ENCODE measurements at places on chromosomes 12 and 14.

GRCh38 chr14:95465358-95465757 lies 51.1 kb downstream of the SYNE3 start:
- DNase-seq = no peak

DNA sequence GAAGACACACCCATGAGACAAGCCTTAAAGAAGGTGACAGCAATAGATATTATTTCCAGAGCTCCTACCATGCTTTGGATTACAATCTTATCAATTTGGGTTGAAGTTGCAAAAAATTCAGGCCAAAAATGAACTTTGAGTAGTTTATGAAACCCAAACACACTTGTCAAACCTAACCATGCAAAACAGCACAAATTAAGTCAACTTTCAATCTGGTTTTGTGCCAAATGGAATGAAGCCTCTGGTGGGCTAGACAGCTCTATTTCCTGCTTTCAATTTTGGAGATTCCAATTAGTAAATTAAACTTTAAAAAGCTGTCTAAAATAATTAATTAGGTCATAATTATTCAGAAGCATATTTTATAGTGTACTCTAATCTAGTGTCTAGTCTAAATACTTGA lies 203.4 kb downstream of the SYT1 start:
- DNase-seq = no peak

DNA sequence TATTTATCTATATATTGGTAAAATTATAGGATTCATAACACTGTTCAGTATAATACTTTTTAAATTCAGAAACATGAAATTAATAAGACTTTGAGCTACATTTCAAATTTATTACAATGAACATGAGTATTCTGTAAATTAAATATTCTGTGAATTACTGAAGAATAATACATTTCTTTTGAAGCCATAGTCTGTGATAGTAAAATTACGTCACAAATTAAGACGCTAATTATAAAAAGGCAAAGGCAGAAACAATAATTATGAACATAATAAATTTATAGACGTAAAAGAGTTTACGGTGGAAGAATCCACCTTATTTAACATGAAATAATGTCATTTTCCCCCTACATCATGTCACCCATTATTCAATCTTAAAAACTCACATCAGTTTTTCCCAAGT lies 118.9 kb downstream of the NOVA1 start:
- DNase-seq = no peak

GRCh38 chr12:25550186-25550585 lies 2.9 kb downstream of the LMNTD1 start:
- no peak for DNase-seq

DNA sequence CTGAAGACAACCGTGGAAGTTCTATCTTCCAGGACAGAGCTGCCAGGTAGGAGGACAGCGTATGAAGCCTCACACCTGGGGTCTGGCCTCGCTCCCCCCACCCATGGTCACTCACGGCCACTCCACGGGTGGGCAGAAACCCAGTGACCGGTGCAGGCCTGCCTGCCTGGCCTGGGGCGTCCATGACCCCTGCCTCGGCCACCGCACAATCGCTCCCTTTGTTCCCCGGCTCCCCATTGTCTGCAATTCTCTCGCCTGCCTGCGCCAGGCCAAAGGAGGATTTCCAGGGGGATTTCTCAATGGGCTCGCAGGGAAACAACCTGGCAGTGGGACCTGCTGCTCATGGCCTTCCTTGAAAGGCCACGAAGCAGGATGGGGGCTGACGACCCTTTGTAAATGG lies 22.6 kb downstream of the CCDC85C start:
- no peak for DNase-seq

GRCh38 chr12:122851820-122852219 lies 16.6 kb downstream of the HIP1R start:
- DNase-seq = peak; percentile 95

DNA sequence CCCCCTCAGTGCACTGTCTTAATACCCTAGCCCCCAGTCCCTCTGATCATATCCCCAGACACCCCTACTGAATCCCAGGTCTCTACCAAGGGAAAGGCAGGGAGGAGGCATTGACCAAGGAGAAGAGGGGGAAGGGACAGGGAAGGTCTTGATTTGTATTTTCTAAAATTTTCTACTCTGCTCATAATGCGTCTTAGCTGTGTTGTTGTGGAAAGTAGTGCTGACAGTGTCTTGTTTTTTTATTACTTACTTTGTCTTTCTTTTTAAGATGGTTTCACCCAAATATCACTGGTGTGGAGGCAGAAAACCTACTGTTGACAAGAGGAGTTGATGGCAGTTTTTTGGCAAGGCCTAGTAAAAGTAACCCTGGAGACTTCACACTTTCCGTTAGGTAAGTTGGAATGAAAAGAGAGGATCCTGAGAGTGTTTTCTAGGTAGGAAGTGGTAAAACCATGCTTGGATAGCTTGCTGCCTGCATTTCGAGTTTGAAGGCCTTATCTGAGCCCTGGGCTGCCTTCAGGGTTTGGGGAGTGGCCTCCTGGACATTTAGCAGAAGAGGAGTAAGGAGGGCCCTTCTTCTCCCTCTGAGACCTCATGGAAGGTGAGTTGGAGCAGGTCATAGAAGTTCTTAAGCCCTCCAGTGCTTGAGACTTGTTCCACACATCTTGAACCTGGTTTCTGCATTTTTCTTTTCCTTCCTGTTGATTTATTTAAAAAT lies 27.4 kb downstream of the PTPN11 start:
- DNase-seq = no peak

- DNase-seq = no peak
These were observed 100.3 kb upstream of the RAP1B start for GRCh38 chr12:68510397-68510796.

GRCh38 chr12:92221656-92222315 lies 76.1 kb upstream of the BTG1 start:
- no peak for DNase-seq

DNA sequence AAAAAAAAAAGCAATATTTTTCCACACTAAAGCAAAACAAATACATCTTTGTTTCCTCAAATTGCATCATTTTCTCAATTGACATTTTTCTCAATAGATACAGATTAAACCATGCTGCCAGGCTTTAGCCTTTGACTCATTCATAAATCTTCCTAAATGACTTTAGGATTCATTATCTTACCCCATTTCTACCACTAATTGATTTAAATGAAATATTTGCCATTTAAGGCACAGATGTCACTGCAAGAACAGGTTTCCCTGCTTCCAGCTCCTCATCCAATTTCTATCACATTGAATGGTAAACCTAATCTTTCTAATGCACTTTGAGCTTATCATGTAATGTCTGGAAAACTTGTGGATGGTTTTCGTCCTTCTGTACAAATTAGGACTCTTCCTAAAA lies 298.7 kb downstream of the RPL10L start:
- no peak for DNase-seq

DNA sequence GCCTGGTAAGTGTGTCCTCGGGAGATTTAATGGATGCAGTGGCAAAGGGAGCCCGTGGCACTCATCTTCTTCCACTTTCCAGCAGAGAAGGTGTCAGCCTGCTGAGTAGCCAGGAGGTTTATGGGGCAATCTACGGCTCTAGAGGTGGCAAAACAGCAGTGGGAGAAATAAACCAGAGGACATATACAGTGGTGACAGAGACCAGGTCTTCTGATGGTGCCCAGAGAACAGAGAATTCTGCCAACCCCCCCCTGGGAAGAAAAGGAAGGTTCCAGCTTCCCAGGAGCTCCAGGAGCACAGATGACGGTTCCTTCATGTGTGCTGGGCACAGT lies 43.0 kb downstream of the SMIM41 start:
- no peak for DNase-seq

DNA sequence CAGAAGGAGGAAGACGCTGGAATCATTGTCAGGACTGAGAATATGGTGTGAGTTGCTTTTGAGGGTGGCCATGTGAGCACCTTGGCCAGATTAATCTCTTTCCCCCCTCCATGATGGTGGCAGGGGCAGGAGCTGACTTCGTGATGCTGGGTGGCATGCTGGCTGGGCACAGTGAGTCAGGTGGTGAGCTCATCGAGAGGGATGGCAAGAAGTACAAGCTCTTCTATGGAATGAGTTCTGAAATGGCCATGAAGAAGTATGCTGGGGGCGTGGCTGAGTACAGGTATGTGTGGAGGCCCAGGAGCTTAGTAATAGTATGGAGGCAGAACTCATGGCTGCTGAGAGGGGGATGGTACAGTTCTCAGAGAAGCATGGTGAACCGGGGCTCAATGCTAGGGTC lies 4.3 kb downstream of the TINF2 start:
- DNase-seq = no peak

- DNase-seq = no peak
These were observed 16.0 kb upstream of the ZNF410 start for GRCh38 chr14:73870525-73871235.

DNA sequence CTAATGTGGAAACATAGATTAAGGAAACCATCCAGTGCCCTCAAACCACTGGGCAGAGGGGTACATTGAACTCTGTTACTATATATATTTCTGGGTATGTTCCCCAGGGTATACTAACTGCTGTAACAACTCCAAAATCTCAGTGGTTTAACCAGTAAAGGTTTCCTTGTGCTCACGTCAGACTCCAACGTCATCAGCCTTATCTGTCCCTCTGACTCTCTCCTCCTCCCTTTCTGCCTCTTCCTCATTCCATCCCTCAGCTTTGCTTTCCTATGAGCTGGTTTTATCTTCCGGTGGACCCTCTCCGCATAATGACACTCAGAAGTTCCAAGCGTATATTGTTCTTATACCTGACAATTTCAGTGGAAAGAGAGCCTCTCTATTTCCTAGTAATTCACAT lies 21.2 kb upstream of the SMCO2 start:
- DNase-seq = no peak

DNA sequence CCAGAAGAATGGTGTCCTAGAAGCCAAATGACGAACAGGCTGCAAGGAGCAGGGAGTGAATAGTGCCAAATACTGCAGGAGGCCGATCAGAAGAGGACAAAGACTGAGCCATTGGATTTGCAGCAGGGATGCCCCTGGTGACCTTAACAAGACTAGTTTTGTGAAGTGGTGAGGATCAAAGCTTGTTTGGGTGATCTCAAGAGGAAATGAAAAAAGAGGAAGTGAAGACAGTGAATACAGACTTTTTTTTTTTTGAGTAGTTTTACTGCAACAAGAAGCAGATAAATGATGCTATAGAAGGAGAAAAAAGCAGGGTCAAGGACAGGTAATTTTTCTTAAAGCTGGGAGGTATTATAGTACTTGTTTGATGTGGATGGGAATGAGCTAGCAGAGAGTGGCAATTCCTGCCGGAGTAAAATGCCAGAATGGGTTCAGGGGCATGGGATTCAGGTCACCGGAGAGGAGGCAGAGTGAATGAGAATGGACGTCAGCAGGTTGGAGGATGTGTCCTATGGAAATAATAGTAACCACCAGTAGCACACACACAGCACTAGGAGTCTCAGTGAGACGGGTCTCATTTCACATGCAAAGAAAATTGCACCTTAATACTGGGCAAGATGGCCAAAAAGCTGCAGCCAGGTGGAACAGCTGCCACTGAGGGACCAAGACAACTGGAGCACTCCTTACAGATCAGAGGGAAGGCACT lies 345.8 kb upstream of the CCDC196 start:
- DNase-seq = no peak

DNA sequence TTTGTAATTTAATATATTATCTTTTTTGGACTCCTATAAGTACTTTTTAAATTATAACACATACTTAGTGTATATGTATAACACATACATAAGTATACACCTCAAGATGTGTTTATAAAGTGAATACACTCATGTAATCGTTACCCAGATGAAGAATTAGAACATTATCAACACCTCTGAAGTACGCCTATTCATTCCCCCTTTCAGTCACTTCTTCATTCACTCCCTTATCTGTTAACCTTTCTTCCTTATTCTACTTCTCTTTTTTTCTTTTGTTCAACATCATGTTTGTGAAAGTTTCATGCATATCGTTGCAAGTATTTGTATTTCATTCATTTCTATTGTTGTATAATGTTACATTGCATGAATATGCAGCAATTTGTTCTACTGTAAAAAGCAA lies 98.5 kb downstream of the ARID2 start:
- no peak for DNase-seq

- DNase-seq = no peak
These were observed 53.2 kb downstream of the TESC start for GRCh38 chr12:117046011-117046369.

- peak; percentile 19 for DNase-seq
These were observed 191.8 kb downstream of the DACT1 start for GRCh38 chr14:58829594-58829993.

GRCh38 chr12:94265539-94265938 lies 117.2 kb downstream of the PLXNC1 start:
- DNase-seq = no peak
